ENCODE measurements at places on chromosomes 6 and 20. TPM values are rescaled to one million over a fixed set of nuclear protein-coding genes. Genes with fewer than 3 reads are reported as not detected.
A peak's percentile ranks its signal among the peaks of the same experiment; 100 is the strongest.

- no peak for DNase-seq
These were observed 50.8 kb downstream of the SPTLC3 start for GRCh38 chr20:13059398-13060136.

DNA sequence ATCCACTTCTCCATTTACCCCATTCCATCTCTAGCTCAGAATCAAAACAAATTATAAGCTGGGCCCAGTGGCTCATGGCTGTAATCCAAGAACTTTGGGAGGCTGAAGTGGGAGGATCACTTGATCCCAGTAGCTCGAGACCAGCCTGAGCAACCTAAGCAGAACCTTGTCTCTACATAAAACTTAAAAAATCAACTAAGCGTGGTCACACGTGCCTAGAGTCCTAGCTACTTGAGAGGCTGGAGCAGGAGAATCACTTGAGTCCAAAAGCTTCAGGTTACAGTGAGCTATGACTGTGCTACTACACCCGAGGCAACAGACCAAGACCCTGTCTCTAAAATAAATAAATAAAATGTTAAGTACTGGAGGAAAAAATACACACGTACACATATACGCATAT lies 74.7 kb upstream of the RUNX2 start:
- no peak for DNase-seq

The PLCB4 gene
- not detected for total RNA-seq

DNA sequence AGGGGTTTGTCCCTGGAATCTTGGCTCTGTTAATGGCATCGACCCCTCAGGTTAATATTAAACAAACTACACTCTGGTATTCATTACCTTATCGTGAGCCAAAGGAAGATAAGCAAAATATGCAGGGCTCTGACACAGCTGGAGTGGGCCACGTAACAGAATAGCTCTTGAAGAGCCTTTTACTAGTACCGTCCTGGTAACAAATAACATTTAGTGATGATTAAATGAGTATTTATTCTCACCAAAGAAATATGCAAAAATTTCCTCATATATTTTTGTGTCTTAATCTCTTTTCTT lies 20.1 kb upstream of the UTRN start:
- DNase-seq: no peak

- no peak for DNase-seq
These were observed 80.3 kb upstream of the STMND1 start for GRCh38 chr6:17021539-17021889.

DNA sequence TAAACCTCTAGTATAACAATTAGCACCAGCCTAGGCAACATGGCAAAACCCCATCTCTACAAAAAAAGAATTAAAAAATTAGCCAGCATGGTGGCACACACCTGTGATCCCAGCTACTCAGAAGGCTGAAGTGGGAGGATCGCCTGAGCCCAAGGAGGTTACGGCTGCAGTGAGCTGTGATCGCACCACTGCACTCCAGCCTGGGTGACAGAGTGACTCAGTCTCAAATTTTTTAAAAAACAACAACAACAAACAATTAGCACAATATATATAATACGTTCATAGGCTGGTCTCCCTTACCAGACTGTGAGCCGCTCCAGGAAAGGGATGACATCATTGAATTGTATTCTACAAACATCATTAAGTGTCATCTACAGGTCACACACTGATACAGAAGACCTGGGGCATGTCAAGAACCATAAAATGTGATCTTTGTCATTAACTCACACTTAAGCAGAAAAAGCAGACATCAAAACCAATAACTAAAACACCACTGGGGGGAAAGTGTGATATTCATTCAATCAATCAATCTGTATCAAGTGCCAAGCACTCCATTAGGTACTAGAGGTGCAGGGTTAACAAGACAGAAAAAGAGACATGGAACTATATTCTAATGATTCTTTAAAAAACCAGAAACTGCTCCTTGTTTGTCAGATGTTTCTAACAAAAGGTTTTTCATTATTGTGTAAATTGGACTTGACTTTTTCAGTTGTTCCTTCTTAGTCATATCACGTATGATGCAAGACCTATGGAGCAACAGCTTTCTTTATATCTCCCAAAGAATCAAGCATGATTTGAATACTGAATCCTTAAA lies 17.8 kb downstream of the MAP3K5 start:
- no peak for DNase-seq

- DNase-seq: no peak
These were observed 13.7 kb downstream of the PXT1 start for GRCh38 chr6:36428911-36429310.

- no peak for DNase-seq
These were observed 73.4 kb downstream of the PTPN1 start for GRCh38 chr20:50583442-50584150.

DNA sequence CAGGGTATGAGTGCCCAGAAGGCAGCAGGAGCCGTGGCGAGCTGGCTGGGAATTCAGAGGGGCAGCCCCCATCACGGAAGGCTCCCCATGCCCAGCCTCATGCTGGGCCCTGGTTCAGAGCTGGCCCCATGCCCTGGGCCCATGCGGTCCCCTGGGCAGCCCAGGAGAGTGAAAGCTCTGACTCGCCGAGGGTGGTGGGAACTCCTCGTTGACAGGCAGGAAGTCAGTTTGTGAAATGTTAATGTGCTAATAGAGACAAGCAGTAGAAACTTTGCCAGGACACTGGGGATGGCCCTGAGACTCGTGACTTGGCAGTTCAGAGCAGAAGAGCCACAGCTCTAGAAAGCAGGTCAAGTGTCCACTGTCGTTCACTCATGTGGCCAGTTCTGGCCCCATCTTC lies 353.0 kb downstream of the TAF4 start:
- DNase-seq: no peak

DNA sequence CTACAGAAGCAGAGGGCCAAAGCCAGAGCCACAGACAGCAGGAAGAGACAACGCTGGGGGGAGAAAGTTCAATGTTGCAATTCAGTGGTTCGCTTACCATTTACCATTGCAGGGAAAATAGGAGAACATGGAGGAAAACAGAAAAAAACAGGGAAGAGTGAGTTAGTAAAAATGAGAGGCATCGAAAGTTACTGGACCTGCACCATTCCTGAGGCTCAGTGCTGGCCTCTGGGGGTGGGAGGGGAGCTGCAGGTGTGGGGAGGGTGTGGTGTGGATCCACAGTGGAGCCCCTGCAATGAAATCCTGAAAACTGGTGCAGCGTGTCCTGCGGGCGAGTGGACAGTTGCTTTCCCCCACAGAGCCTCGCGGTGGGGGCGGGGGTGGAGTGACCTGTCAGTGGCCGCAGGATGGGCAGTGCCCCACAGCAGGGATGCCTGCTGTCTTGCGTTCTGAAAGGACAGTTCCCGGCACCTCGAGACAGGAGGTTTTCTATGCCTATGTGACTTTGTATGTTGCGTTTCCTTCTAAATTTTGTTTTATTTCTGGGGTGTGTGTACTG lies 5.7 kb downstream of the TMEM181 start:
- no peak for DNase-seq

The SRMS gene
- total RNA-seq: not detected

The GNAS-AS1 gene
- total RNA-seq: 1.3 TPM

The SYCP2 gene
- 3.2 TPM for total RNA-seq

GRCh38 chr6:34202329-34203201 lies 34.1 kb upstream of the HMGA1 start:
- DNase-seq: no peak

- DNase-seq: no peak
These were observed 49.2 kb downstream of the EFCAB8 start for GRCh38 chr20:32907886-32908285.

The NHSL1 gene
- total RNA-seq: 0.76 TPM

DNA sequence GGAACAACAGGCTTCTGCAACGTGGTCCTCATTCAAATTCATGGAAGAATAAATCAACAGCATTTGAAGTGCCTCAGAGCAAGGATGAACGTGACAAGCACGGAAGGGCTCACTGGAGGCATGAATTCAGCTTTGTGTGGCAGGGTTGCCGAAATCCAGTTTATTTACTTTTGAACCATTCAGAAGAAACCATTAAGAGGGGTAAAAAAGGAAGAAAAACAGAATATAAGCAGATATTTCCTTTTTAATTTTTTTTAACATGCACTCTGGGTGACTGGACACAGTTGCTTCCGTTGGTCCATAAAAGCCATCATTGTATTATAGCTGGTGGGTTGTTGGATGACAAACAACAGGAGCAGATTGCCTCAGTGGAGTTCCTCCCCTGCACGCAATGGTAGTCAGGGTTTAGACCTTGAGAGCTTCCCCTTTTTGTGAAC lies 17.3 kb upstream of the SNRPB2 start:
- no peak for DNase-seq

The WFDC13 gene
- not detected for total RNA-seq

- DNase-seq: no peak
These were observed 91.3 kb downstream of the MYLK4 start for GRCh38 chr6:2659381-2659780.

GRCh38 chr6:136593748-136594490 lies 43.7 kb upstream of the MAP7 start:
- peak; percentile 35 for DNase-seq

The FABP7 gene
- total RNA-seq: not detected

GRCh38 chr6:143005816-143006215 lies 54.9 kb upstream of the AIG1 start:
- no peak for DNase-seq

GRCh38 chr20:7240490-7240889 lies 473.0 kb downstream of the BMP2 start:
- no peak for DNase-seq

The GLP1R gene
- 0.43 TPM for total RNA-seq

DNA sequence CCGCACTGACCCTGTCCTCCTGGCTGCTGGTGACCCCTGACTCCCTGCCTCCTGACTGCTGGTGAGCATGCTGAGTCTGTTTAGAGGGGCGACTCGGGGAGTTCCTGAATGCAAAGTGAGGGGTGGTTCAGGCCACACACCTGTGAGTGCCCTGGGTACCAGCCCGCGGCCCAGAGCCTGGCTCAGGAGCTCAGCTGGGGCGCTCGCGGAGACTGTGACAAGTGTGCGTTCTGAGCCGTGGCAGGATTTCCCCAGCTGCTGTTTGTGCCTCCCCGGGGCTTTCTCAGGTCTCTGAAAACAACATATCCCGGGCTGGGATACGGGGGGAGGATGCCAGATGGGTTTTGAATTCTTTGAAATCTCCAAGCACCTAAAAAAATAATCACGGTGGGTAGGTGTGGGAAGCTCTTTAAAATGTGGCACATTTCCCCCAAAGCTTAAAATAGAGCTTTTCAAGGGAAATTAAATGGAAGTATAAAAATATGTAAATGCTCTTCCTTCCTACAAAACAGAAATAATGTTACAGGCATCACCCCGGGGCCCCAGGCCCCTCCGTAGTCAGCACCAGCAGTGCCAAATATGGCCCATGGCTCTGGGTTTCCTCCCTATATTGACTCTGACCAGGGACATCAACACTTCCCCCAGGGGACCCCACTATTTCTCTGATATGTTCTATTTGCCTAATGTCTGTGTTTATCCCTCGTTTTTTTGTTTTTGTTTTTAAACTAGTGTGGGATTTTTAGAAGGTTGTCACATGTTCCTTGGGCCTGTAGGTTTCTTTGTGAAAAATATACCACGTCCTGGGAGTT lies 49.9 kb upstream of the TAGAP start:
- peak; percentile 79 for DNase-seq

DNA sequence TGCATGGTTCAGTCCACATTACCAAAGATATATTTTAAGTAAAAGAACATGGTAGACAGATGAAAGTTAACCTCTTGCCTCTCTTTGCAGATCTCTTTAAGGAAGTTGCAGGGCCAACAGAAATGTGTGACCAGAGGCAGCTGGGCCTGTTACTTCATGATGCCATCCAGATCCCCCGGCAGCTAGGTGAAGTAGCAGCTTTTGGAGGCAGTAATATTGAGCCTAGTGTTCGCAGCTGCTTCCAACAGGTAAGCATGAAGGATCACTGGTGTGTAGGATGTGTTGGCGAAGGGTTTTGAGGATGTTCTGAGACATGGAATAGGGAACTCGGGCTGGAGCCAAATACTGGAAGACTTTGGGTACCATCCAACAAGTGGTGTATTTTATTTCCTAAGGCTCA lies 508.6 kb downstream of the UTRN start:
- DNase-seq: no peak

DNA sequence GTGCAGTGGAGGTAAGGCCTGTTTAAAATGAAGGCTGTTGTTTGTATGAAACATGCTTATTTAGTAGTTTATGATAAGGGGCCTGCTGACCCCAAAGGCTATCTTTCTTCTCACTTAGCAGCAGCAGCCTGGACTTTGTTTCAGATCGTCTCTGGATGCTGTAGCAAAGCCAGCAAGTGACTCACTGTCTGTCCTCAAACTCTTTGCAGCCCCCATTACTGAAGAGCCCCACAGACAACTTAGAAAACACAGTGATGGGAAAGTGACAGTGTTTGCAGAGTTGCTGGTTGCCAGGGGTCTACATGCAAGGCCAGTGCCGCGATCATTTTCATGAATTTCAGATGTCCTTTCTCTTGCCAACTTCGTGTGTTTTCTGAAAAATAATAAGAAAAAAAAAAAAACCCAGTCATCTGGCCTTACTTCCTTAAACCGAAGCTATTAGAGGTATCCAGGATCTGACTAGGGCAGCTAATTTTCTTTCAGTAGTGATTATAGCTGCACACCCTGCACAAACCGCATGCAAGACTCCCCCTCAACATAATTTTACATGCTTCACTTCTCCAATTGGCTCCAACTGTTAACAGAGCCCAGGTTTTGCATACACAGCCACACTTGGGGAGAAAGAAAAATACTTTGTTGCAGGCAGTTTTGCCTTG lies 11.6 kb upstream of the F13A1 start:
- DNase-seq: no peak

- no peak for DNase-seq
These were observed 20.6 kb downstream of the MMP24OS start for GRCh38 chr20:35257175-35257909.

GRCh38 chr20:56955680-56956079 lies 310.8 kb downstream of the BMP7 start:
- no peak for DNase-seq

GRCh38 chr6:123747515-123747914 lies 56.1 kb upstream of the NKAIN2 start:
- DNase-seq: no peak

The HDGFL1 gene
- total RNA-seq: not detected

The MAK gene
- 0.68 TPM for total RNA-seq

DNA sequence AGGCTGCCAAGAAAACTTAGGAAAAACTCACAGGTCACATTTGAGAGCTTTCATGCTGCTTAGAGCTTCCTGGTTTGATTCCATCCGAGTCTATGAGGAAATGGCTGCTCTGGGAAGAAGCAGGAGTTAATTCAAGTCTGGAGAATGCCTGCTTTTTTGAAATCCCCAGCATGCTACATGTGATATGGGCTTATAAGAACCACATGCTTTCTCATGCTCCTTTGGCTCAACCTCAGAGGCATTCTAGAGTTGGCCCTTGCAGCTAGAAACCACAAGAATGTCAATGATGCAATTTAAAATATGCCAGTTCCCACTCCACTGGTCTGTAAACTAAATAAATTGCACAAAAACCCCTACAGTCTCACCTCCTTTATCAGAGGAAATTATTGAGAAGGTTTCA lies 142.9 kb upstream of the OLIG3 start:
- no peak for DNase-seq

The ARG1 gene
- total RNA-seq: not detected

- peak; percentile 96 for DNase-seq
These were observed 590 bp downstream of the HIVEP2 start for GRCh38 chr6:142944124-142945048.

- DNase-seq: no peak
These were observed 67.9 kb upstream of the BHLHE23 start for GRCh38 chr20:63074631-63075030.

- no peak for DNase-seq
These were observed 169.9 kb downstream of the QRSL1 start for GRCh38 chr6:106799031-106799894.

All from activated naive CD8-positive, alpha-beta T cell treated with anti-CD3 and anti-CD28 coated beads for 36 hours (primary cell).